T1000 (cell line): ENCODE measurements at places on chromosomes 1 and 21.

DNA sequence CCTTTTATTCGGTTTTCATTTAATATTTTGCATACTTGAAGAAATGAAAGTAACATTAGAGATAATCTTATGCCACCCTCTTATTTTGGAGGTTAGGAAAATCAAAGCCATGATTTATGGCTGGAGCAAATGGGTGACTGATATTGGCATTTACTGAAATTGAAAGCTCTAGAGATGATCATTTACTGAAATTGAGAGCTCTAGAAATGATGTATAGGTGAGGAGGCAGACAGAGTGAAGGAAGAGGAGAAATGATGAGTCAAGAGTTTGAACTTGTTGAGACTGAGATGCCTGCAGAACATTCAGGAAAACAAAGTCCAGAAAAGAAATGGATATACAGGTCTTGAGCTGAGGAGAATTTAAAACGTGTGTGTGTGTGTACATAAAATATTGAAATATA is 217.6 kb downstream of the LTN1 start:
- DNase-seq: no peak

GRCh38 chr21:38327984-38328383 is 71.2 kb downstream of the KCNJ15 start:
- no peak for DNase-seq

DNA sequence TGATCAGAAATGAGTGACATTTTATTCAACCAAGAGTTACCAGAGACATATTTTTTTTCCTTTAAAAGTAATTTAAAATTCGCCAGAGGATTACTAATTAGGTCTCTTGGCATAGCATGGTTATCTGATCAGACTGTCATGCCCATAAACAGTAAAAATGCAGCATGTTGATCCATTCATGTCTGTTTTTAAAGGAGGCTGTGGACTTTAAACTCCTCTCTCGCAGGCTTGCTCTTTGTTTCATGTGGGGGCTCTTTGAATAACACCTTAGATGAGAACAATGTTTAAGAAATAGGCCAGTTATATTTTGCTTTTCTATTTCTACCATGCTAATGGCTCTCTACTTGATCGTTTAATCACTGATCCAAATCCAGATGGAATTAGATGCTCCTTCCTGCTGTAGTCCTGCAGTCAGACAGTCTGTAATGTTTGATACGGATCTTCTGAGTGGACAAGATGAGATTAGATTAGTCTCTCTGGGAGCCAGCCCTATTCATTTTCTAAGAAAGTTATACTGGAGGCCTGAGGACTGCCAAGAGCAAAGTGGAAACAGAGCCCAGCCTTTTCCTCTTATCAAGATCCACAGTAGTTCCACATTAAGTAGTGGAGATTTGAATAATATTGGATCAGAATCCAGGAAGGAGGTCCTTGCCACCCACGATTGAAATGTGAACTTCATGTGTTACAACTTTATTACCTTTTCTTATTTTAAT is 197.4 kb downstream of the HS2ST1 start:
- no peak for DNase-seq

DNA sequence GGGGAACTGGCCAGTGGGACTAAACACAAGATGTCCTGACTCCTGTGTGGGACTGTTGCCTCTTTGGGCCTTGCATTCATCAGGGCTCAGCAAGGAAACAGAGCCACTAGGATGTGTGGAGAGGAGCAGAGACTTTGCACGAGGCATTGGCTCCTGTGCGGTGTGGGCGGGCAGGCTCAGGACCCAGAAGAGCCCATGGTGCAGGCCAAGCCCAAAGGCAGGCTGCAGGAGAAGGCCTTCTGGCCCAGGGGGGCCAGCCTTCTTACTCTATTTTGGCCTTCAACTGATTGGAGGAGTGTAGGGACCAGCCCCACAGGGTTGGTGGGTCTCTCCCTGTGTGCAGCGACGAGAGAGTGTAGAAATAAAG is 23.5 kb downstream of the LRRC3 start:
- DNase-seq: no peak

- no peak for DNase-seq
These were observed 28.4 kb downstream of the GLIS1 start for GRCh38 chr1:53710584-53710983.

DNA sequence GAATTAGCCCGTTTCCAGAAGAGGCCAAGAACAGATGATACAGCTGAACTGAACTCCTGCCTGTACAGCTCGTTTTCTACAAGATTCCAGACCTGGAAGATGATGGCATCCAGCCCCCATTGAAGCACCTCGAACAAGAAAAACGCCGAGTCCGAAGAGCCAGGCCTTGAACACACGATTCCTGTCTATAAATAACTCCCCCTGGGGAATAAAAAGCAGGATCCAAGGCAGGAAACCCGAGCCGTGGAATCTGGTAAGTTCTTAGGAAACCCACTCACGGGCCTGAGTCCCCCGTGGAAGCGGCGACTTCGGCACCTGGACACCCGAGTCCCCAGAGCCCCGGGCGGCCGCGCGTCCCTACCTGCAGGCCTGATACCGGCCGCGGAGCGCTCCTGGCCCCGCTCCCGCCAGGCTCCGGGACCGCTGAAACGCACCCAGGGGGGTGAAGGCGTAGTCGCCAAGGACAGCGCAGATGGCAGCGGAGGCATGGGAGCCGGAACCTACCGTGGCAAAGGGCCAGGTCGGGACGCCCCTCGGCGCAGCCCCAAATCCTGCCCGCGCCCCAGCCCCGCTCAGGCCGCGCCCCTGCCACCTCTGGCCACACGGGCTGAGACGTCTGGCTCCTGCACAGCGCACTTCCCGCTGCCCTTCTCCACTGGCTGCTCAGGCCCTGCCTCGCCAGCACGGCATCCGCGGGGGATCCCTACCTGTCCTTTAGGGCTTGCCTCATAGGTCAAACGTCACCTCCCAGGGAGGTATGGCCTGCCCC is 14.0 kb upstream of the HLCS start:
- DNase-seq: no peak

- peak; percentile 47 for DNase-seq
These were observed 130.4 kb downstream of the AK5 start for GRCh38 chr1:77412069-77412819.

GRCh38 chr21:44059710-44060109 is 47.5 kb upstream of the PWP2 start:
- DNase-seq: no peak

DNA sequence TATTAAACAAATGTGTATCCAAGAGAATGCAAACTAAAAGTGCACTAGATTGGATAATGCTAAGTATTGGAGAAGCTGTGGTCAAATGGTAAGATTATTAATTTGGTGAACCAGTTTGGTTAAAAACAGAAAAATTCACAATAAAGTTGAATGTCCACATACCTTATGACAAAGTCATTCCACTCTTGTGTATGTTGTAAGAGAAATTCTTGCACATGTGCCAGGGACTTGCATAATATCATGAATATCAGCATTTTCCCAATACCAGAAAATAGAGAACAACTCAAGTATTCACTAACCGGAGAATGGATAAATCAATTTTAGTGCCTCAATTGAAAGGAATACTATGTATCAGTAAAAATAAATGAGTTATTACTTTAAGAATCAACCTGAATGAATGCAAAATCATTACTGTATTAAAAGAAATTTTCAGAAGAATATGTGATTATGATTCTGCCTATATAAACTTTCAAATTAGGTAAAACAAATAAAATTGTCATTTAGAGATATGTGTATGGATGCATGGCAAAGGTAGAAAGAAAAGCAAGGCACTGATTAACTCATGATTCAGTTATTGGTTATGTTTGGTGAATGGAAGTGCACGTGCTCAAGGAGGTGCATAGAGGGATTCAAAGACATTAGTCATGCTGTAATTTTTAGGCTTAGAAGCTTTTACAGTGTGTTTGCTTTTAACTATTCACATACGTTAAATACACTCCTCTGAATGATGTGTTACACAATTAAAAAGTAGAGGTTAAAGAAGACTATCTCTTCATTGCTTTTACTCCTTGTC is 217.4 kb upstream of the KCNK2 start:
- no peak for DNase-seq

GRCh38 chr1:114082304-114082630 is 71.4 kb downstream of the SYT6 start:
- no peak for DNase-seq

DNA sequence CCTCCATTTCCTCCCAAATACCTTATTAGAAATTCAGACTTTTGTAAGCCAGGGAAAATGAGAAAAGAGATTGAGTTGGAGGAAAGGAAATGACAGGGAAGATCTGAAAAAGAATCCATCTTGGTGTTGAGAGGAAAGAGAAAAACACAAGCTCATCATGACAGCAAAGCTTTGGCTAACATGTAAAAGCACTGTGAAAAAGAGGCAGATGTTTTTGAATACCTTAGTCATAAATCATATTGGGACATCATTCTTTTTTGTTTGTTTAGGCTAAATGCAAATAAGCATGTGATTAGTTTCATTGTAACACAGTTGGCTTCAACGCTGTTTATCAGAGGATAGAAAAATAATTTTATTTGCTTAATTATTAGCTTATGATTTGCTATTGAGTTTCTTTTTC is 64.6 kb downstream of the LHX8 start:
- no peak for DNase-seq

- DNase-seq: no peak
These were observed 21.5 kb downstream of the TUT4 start for GRCh38 chr1:52531249-52531872.

- DNase-seq: no peak
These were observed 11.5 kb downstream of the RIMS3 start for GRCh38 chr1:40653851-40654537.

- DNase-seq: no peak
These were observed 18.7 kb upstream of the GOLT1A start for GRCh38 chr1:204232526-204232925.

DNA sequence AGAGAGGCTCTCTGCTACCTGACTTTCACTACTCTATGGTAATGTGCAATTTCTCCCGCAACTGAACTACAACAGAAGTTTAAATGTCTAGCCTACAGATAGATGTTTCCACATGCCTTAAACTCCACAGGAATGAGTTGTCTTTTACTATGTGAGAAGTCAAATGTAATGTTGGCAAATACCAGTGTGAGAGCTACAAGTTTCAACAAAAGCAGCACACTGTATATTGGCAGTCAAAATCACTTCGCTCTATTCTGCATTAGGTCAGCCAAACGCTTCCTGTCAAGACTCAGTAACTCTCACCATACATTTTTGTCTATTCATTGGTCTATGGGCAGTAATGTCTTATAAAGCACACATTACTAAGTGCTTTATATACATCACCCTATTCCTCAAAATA is 41.9 kb downstream of the LUZP1 start:
- DNase-seq: no peak

DNA sequence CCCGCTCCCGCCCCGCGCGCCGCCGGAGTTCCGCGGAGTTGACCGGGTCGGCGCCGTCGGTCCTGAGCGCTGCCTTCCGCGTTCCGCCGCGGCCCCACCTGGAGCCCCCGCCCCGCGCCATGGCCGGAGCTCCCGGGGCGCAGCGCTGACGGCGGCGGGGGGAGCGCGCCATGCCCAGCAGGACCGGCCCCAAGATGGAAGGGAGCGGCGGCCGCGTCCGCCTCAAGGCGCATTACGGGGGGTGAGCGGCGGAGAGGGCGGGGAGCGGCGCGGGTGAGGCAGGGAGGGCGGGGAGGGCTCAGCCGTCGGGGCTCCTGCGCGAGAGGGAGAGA is 216 bp downstream of the PRKCZ start:
- DNase-seq: no peak

DNA sequence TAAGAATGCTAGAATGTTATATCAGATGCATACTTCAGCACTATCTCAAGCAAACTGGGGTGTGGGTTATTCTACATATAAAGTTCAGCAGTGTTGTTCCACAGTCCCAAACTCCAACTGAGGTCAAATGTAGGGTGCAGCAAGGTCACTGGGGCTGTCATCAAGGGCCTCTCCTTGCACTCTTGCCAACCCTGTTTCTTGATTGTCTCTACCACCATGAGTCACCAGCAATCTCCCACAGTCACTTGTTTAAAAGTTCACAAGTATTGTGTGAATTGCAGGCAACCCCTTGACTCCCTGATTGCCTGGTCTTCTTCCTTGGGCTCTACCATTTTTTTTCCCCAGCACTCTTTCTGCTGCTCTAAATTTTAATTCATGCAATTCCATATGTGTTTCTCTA is 10.6 kb downstream of the METTL18 start:
- no peak for DNase-seq

GRCh38 chr1:100034470-100034869 is 64.7 kb downstream of the SLC35A3 start:
- no peak for DNase-seq

DNA sequence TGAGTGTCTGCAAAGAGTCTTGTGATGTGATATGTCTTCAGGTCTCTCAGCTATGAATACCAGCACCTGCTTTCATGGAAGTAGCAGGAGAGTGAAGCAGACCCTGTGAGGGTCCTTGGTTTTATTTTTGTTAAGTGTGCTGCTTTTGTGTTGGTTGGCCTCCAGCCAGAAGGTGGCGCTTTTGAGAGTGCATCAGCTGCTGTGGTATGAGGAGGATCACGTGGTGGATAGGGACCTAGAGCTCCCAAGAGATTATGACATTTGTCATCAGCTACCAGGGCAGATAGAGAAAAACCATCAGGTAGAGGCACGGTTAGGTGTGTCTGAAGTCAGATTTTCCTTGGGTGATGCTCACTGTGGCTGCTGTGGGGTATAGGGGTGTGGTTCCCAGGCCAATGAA is 1232.1 kb downstream of the MRPL39 start:
- no peak for DNase-seq

DNA sequence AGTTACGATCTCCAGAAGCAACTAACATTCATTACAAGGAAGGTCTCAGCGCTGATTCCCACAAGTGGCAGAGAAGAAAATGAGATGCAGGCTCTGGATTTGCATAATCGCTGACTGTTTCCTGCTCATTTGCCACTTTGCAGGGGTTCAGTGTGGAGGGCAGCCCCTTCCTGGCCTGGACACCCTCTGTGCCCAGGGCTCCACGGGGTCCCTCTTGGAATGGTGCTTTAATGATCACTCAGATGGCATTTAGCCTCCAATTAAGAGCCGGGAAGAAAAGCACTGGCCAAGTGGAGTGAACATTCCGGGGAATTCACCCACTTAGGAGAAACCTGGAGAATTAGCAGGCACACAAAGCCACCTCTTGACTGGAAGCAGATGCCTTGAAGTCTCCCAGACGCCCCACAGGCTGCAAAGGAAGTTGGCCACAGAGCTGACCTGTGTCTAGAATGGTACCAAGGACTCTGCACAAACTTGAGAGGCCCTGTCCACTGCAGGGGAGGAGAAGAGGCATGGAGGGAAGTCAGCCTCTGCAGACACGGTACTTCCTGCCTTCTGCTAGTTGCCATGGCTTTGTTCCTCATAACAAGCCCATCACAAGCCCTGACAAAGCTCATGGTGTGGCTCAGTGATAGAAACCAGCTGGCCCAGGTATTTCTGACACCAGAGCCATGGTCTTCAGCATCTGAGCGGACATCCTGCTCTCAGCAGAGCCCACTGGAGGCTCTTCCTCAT is 157.2 kb downstream of the KAZN start:
- DNase-seq: no peak

DNA sequence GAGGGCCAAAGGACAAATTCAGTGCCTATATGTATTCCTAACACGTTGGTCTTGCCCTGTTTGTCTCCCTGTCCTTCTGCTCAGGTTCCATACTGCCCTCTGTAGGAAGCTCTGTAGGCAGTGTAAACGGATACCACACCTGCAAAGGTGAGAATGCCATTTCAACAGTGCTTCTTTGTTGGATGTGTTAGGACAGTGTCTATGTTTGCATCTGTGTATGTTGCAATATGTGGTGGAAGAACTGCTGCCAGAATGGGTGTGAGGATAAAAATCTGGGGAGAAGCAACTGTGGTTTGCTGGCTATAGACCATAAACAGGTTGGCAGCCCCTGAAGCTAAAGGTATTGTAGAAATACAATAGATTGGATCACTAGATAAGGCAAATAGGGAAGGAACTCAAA is 113.1 kb upstream of the BMP8A start:
- DNase-seq: no peak

- DNase-seq: no peak
These were observed 1.3 kb upstream of the FTCD start for GRCh38 chr21:46156678-46157077.

- no peak for DNase-seq
These were observed 1.5 kb downstream of the QSOX1 start for GRCh38 chr1:180156201-180156600.
